ENCODE measurements at places on chromosomes 4 and X.

- DNase-seq, result peak; percentile 1
Measured at GRCh38 chr4:127732623-127733328, 2.6 kb downstream of the SLC25A31 start.

DNA sequence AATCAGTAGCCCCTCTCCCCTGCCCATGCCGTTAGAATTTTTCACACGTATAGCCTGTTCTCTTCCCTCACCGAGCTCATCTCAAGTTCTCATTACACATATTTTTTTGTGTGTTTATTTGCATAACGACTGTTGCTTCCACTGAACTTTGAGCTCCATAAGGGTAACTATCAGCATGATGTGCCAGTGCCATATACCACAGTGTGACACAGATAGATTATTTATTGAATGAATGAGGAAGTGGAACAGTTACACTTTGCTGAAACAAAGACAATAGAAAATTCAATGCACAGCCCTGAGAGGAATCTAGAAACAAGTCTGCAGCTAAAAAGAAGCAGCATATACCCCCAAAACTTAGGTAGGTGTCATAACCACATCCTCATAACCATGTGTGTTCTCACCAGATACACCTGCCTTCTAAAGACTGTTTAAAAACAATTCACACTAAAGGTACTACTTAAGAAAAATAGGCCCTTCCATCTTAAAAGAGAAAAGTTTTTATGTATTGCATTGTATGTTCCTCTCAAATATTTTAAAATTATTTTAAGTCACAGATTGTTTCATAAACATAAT, 389.9 kb downstream of the PACRGL start:
- no peak for DNase-seq

DNA sequence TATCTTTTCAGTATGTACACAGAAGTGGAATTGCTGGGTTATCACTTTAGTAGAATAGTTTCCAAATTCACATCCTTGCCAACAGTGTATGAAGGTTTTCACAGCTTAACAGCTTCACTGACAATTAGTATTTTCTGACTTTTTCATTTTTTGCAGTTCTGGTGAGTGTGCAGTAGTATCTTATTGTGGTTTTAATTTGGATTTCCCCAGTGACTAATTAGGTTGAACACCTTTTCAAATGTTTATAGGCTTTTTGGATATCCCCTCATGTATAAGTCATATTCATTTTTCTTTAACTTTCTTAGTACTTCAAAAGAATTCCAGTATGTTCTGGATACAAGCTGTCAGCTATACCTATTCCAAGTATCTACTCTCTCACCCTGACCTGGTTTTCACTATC, 37.1 kb downstream of the BRCC3 start:
- no peak for DNase-seq

DNA sequence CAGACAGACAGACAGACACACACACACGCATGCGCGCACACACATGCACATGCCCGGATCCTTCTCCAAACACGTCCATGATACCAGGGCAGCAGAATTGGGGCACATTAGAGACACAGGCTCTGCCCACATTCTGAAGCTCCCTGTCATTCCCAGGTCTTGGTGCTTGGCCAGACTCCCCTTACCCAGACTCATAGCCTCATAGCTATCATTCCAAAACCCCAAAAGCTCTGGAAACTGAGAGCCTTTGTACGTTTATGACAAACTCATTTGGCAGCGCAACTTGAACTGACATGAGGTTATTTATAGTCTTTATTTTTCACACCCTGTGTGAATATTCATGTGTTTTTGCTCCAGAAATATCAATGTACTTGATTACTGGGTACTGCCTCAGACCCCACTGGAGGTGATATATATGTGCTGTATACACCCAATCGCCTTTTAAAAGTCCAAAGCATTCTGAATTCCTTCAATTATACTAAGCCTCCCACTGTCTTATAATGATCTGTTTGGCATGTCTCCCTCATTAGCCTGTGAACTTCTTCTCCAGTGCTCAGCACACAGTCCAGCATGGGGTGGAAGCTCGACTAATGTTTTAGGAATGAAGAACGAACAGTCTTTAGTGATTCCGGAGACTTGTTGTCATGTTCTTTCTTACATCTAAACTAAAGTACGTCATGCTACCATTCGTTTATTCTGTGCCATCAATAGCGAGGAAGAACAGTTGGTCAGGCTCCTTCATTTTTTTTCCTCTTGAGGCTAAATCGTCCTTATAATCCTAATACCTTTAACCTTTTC, 45.0 kb downstream of the RTL9 start:
- no peak for DNase-seq

DNA sequence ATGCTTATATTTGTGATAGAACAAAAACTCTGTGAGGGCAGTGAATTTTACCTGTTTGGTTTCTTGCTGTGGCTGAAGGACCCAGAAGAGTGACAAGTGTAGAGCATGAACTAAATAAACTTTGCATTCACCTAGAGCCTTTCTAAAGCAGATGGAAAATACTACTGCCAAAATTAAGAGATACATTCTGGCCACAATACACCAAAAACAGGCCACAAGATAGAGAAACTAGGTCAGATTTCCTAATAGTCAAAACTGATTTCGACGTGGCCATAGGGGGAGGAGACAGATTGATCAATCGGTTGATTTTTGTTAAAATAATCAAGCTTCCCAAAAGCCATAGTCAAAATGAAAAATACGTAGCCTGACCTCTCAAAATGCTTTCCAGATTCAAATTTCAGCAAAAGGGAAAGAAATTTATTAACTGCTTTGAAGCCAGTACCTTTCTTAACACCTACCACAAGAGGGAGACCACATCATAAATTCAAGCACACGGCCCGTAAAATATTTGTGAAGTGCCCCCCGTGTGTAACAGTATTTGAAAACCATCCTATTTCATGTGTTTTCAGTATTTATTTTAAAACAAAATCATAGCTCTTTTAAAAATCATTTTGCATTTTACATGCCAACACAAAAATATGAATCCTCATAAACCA, 132.4 kb downstream of the CORIN start:
- DNase-seq, result no peak

Measured in CD4-positive, alpha-beta memory T cell (primary cell).